ENCODE measurements at places on chromosomes 4 and X.

- no peak for DNase-seq
Observed at GRCh38 chr4:152575533-152575932, 39.6 kb upstream of the FBXW7 start.

- DNase-seq = no peak
Observed at GRCh38 chrX:35726176-35726575, 72.0 kb upstream of the MAGEB16 start.

DNA sequence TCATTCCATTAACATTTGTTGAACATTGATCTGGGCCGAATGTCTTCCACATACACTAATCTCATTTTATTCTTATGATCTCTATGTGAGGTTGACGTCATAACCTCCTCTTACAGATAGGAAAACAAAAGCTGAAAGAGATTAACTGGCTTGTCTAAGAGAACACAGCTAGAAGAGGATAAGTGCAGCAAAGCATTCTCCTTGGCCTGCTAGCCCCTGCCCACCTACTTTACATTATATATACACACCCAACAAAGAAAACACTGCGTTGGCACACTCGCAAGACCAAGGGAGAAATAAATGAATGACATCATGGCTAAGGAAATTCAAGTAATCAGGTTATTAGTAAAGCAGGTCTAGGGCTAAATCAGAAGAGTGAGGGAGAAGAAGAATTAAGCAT, 138.4 kb downstream of the PARM1 start:
- DNase-seq = no peak

DNA sequence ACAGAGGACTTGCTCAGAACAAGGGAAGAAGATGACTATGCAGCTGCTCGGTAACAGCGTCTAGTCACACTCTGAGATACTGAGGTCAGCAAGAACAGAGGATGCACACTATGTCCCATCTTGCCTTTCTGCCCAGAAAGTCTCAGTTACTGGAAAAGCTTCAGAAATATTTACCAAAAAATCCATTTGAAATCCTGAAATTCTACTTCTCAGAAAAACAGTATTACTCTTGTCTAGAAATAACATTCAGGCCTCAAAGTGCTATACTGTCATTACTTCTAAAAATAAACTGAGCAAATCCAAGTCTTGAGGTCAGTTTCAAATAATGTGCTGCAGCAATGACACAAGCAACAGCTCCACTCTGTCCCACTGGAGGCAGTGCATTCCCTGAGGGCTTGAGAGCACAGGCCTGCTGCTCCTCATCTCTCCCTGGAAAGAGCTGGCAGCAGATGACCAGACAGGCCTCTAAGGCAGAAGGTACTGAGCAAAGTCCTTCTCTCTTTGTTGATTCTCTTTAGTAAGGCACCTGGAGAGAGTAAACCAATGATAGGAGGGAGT, 76.9 kb downstream of the CAMK2D start:
- DNase-seq = peak; percentile 55

- no peak for DNase-seq
Observed at GRCh38 chr4:57945298-57945697, 835.1 kb upstream of the IGFBP7 start.

DNA sequence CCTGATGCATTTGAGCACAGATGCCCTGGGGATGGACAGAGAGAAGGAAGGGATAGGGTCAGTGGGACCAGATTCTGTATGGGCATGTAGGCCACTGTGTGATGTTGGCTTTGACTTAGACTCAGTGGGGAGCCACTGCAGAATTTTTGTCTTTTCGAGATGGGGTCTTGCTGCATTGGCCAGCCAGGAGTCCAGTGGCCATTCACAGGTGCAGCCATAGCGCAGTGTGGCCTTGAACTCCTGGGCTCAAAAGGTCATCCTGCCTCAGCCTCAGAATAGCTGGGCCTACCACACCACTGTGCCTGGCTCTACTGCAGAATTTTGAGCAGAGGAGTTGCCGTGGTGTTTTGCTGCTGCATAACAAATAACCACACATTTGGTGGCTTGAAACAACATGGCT, 22.8 kb downstream of the TBC1D14 start:
- no peak for DNase-seq

DNA sequence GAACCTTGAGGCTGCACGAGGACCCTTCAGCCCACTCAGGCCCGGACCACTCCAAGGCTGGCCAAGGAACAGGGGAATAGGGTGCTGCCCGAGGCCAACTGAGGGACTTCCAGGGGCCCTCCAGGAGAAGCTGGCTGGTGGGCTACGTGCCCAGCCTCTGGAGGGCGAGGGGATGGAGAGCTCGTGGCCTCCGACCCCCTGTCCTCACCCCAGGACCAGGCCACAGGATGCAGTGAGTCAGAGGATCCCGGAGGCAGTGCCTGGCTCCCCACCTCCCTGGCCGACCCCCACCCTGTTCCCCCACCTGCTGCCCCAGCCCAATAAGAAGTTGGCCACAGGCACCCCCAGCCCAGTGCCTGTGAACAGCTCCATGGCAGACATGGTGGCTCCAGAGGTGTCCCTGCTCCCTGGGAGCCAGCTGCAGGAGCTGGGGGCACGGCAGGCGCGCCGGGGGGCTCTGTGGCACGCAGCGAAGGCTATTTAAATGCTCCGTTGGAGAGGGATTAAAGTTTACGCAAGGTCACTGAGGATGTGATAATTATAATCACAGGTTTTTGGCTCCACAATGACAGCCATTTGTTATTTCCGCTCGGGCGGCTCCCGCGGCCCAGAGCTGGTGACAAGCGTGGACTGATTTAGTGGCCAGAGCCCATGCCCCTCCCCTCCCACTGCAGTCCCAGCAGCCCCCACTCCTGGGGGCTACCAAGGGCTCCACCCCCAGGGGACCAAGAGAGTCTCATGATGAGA, 95.7 kb upstream of the NKX1-1 start:
- DNase-seq = no peak

DNA sequence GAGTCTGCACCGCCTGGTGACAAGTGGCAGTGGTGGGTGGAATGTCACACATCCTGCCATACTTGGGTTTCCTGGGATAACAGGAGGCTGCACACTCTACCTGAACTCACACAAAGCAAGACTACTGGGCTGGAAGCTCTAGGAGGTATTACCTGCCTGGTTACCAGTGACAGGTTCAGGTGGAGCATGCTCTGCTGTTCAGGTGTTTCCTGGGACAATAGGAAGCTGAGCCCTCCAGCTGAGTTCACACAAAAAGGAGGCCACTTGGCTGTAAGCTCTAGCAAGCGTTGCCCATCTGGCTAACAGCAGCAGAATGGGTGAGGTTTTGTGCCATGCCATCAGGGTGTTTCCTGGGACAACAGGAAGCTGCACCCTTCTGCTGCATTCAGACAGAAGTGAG, 17.4 kb upstream of the UGT2B7 start:
- no peak for DNase-seq
